ENCODE measurements at places on chromosomes 11 and 22.

GRCh38 chr11:126467471-126467870 is 112.0 kb downstream of the ST3GAL4 start:
- DNase-seq, result no peak

DNA sequence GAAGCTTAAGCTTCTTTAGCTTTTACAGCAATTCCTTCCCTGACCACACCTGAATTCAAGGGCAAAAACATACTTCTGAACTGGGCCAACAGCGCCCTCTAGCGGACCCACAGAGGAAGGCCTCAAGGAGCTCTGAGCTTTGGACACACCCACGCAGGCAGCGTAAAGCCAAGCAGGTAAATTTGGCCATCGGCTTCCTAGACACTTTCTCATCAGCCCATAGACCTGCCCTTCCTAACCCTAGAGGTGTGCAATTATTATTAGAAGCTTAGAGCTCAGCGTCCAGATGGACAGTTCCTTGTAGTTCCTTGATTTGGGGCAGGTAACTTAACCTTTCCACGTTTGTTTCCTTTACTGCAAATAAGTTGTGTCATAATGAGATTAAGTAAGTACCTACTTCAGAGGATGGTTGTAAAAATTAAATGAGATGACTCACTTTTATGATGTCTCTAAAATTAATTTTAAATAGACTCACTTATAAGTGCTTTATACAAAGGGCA is 25.7 kb upstream of the HMGXB4 start:
- peak; percentile 79 for DNase-seq

GRCh38 chr22:29580200-29580810 is 608 bp downstream of the NIPSNAP1 start:
- DNase-seq, result peak; percentile 26

- DNase-seq, result no peak
Observed at GRCh38 chr22:25237503-25237902, 18.1 kb downstream of the CRYBB2 start.

DNA sequence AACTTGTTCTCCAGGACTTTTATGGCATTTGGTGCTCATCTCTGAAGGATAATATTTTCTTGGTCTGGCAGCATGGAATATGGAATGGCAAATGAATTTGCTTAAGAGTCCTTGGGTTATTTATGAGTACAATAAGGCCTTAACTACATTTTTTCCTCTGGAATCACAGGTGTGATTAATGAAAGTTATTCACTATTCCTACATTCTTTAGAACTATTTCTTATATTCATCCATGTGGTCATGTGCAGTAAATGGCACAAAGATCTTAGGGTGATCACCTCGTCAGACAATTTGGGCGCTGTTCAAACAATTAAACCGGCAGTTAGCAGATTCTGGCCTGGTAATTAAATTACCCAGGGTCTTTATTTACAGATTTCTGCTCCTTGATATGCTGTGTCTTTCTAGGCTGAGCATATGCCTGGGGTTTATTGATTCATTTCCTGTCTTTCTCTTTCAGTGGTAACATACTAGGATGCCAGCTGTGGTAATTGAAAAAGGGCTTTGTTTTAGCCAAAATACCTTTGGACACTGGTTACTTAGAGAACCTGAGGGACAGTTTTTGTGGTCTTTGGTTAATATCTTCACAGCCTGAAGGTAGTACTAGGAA is 31.6 kb downstream of the SIK2 start:
- peak; percentile 21 for DNase-seq

DNA sequence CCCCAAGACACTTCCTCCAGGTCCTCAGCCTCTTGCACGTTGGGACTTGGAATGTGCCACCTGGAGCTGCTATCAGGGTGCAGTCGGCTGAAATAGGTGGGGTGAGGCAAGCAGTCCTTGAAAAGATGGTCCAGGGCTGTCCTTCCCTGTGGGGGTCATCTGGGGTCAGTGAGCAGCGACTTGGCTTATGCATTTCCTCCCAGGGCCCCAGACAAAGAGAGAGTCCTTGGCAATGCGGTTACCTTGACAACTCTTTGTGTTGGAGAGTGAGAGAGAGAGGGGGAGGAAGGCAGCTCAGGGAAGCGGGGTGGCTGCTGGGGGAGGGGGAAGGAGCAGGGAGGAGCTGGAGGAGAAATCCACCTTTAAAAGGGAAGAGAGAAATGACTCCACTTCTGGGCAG is 93.8 kb downstream of the MIAT start:
- DNase-seq, result peak; percentile 15

GRCh38 chr11:76955459-76956114 is 78.6 kb upstream of the B3GNT6 start:
- DNase-seq, result no peak

DNA sequence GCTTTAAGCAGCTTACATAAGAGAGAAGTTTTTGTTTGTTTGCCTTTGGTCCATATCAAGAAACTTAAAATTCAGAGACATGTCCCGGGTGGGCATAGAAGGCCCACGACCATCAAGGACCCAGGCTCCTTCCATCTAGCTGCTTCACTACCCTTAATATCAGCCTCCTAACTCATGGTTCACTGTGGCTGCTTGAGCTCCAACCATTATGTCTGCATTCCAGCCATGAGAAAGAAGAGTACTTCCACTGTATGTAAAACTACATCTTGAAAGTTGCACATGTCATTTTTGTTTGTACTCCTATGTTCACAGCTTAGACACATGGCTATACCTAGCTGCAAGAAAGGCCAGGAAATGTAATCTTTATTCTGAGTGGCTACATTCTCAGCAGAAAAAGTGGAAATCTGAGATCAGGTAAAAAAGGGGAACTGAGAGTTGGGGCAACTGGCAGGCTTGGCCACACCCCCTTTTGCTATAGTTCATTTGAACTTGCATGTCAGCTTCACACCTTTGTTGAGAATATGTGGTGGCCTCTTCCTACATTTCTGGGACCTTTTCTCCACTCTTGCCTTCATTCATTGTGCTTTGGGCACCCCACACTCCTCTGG is 81.3 kb upstream of the TP53I11 start:
- peak; percentile 67 for DNase-seq

GRCh38 chr22:25540908-25541660 is 23.4 kb upstream of the GRK3 start:
- no peak for DNase-seq

- DNase-seq, result no peak
Observed at GRCh38 chr11:77309401-77310085, 8.1 kb upstream of the GDPD4 start.

DNA sequence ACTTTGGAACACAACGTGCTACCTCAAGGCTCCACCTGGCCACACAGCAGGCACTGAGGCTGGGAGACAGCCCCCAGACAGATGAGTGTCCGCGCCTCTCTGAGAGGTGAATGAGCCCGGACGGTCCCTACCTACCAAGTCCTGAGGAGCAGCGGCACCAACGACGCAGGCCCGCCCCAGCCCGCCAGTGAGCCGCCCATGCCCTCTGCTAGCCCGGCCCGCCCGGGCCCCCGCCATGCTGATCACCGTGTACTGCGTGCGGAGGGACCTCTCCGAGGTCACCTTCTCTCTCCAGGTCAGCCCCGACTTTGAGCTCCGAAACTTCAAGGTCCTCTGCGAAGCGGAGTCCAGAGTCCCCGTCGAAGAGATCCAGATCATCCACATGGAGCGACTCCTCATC is at the start of gene DDI1:
TSS of gene DDI1 (plus strand) at position 53 of the 400 bp plus-strand sequence. CDS start at position 236, 183 bp downstream.
- DNase-seq, result no peak

DNA sequence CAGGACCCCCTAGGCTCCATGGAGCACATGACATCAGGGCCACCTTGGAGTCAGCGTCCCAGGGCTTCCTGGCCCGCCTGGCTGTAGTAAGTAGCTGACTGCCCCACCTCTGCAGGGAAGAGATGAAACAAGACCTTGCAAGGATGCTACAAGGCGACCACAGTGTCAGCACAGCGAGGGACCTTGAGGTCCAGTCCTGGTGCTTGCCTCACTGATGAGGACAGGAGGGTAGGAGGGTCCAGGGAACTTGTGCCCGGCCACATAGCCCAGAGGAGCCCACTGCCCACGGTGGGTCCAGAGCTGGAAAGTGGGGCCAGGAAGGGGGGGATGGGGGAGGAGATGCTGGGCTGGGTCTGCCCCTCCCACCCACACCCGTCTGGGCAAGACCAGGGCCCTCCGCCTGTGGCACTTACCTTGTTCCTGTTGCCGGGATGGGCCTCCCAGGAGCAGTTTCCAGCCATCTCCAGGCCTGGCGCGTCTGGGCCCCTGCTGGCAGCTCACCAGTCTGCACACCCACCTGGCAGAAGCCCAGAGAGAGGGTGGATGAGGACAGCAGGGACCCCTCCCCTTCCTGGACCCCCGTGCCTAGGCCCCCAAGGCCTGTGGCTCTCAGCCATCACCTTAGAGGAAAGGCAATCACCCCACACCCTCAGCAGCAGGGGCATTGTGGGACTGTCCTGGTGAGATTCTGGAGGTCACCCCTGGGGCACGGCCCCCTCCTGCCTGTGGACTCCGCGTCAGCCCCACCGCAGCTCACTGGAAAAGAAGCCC is 3.4 kb downstream of the MRGPRF start:
- DNase-seq, result no peak

- DNase-seq, result peak; percentile 33
Observed at GRCh38 chr11:32706985-32707741, 87.3 kb downstream of the CCDC73 start.
